Fibroblast of lung (primary cell): ENCODE measurements at places on chromosomes 13 and 19.

- DNase-seq, result peak; percentile 32
Measured at GRCh38 chr13:85586422-85586831, 212.8 kb downstream of the SLITRK6 start.

DNA sequence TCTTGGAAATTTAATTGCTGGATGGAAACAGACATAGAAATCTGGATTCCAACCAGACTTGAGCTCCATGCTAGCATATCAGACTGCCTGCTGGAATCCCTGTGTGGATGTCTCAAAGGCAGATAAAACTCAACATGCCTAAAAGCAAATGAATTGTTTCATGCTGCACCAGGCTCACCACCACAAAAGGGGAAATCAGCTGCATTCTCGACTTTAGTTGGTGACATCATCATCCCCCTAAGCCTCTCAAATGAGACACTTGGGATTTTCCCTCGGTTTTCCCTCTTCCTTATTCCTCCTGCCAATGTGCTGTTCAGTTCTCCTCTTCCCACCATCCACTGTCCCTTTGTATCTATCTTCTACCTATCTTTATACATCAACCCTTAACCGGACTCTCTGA lies 134.3 kb downstream of the ZDHHC20 start:
- no peak for DNase-seq

- DNase-seq, result no peak
Measured at GRCh38 chr13:49140910-49141611, 79.1 kb upstream of the MLNR start.

DNA sequence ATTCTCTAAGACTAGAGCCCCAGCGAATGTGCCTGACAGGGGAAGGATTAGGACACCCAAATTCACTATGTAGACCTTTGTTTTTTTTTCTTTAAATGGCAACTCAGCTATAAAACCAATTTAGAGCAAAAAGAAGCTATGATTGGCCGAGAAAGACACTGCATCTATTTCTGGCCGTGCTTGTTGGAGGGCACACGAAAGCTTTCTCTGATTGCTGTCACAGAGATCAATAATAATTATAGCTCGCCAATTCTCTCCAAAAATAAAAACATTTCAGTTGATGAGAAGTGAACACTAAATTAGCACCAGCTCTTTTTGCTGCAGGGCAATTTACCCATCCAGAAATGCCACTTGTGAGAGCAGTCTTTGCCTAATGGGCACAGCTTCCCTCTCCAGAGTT lies 31.2 kb downstream of the CBY2 start:
- no peak for DNase-seq

- DNase-seq, result no peak
Measured at GRCh38 chr13:44017756-44018309, 138.1 kb downstream of the LACC1 start.

- DNase-seq, result no peak
Measured at GRCh38 chr19:47437500-47437899, 18.2 kb upstream of the MEIS3 start.

GRCh38 chr19:49554701-49555181 lies 25.6 kb downstream of the NOSIP start:
- DNase-seq, result no peak

- no peak for DNase-seq
Measured at GRCh38 chr13:99998261-99998660, 16.7 kb downstream of the ZIC2 start.

DNA sequence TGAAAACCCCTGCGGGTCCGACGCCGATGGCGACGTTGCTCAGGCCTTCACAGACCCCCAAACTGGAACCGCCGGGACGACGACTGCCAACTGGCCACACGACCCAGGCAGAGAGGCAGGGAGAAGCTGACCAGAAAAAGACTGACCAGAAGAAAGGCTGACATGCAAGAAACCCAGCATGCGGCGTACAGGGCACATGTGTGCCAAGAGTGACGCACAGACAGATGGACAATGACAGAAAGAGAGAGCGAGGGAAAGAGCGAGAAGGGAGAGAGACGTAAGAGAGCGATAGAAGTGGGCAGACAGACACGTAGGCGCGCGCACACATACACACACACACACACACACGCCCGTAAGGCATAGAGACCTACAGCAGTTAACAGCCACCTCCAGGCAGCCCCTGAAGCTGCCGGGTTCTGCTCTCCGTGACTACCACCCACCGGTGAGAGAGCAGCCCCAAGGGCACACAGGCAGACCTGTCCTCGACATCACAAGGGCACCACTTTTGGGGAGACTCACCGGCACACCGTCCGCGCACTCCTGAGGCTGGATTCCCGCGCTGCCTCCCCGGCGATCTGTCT lies 67.2 kb upstream of the ZNF527 start:
- no peak for DNase-seq

- DNase-seq, result no peak
Measured at GRCh38 chr13:113551081-113552000, 33.2 kb upstream of the TFDP1 start.

- peak; percentile 62 for DNase-seq
Measured at GRCh38 chr13:97422118-97423054, 11.6 kb upstream of the RAP2A start.

GRCh38 chr19:40165362-40165937 lies 25.8 kb upstream of the MAP3K10 start:
- DNase-seq, result peak; percentile 27

GRCh38 chr19:30882411-30883005 lies 466.7 kb downstream of the TSHZ3 start:
- no peak for DNase-seq

DNA sequence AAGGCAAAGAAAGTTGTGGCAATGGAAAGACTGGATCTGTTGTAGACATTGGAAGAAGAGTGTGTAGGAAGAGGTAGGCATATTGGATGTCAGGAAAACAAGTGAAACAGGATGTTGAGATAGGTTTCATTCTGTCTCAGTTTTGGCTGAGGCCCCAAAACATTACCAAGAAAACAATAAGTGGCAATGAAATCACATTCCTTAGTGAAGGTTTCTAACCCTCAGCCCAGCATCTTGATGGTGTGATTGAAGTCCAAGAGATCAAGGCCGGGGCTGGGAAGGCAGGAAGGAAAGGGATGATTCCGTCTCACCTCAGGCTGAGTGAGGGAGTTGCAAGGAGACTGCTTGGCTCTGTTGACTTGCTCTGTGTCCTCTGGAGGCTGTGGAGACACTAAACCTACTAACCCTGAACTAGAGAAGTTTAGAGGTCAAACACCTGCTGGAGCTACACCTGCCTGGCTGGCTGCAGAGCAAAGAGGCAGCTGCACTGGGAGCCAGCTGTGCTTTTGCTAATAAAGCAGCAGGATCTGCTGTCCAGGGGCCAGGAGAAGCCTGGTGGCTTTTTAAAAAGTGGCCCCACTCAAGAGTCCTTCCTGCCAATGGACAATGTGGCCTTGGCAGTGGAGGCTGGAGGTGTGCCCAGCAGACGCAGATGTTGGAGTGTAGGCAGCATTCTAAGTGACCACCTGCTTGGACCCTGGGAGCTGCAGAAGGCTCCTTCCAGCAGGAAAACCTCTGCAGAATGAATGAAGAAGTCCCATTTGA lies 53.6 kb downstream of the DGKH start:
- peak; percentile 7 for DNase-seq

GRCh38 chr13:24269821-24270220 lies 39.6 kb upstream of the C1QTNF9 start:
- peak; percentile 13 for DNase-seq

DNA sequence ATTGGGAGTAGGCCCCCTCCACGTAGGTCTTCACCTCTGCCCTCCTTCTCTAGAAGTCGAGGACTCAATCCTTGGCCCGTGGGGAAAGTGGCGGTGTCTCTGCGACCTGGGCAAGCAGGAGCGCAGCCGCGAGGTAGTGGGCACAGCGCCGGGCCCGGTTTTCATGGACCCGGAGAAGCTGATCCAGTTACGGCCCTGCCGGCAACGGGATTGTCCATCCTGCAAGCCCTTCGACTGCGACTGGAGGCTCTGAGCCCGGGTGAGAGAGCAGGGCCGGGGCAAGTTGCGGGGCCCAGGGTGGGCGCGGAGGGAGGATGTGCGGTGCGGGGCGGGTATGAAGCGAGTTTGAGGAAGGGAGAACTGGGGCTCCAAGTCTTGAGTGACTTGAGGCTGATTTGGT lies 2.2 kb downstream of the THSD8 start:
- no peak for DNase-seq

DNA sequence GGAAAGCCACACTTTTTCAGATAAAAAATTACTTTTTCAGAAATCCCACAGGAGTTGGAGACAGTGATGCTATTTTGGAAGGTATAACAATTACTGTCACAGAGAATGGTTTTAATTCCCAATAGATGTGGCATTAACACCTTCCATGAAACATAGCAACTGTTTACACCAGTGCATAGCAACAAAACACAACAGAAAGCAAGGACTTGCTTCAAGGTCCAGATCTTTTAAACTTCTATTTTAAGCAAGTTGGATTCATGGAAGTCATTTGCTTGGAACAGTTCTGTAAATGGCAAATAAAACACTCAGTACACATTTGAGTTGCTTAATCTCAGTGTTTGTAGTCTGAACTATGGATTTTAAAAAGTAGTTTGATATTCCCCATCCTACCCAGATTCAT lies 385.9 kb upstream of the SPRY2 start:
- DNase-seq, result no peak

DNA sequence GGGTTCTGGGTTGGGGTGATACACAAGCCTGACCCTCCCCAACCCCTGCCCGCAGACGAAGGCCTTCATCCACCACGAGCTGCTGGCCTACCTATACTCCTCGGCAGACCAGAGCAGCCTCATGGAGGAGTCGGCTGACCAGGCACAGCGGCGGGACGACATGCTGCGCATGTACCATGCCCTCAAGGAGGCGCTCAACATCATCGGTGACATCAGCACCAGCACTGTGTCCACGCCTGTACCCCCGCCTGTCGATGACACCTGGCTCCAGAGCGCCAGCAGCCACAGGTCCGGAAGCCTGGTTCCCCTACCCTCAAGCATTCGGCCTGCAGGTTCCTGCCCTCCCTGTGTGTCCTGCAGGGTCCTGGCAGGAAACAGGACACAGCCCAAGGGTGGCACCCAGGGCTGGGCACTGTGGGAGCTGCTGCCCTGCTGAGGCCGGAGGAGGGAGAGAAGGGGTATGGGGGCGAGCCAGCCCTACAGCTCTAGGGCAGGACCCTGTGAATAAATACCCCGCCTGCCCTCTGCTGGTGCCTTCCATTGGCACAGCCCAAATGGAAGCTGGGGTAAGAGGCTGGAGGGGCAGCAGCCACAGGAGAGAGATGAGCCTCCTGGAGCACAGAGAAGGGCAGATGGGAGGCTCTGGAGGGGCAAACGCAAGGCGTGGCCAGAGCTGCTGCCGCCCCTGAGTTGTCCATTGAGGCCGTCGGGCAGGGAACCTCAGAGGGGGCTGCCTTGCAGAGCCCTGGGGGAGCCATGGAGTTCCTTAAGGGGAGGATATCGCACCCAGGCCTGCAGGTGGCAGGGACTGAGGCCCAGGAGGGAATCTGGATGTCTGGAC lies 6.8 kb downstream of the TMED1 start:
- DNase-seq, result no peak

GRCh38 chr13:29704648-29705047 lies 109.2 kb upstream of the SLC7A1 start:
- no peak for DNase-seq

GRCh38 chr13:51818781-51819511 lies 15.0 kb upstream of the DHRS12 start:
- peak; percentile 49 for DNase-seq

DNA sequence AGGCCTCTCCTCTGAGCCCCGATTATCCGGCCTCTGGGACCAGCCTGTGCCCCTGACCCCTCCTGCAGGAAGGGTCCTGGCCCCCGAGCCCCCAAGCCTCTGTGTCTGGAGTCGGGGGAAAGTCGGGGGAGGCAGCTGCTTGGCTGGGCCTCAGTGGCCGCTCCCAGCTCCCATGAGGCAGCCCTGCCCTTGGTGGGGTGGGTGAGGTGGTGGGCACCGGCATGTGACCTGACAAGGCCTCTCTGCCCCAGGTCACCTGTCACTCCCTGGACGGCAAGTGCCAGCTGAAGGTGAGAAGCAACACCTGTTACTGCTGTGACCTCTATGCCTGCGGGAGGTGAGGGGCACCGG lies 41.5 kb downstream of the TMEM255B start:
- DNase-seq, result no peak

- peak; percentile 60 for DNase-seq
Measured at GRCh38 chr19:56350416-56351045, 35.9 kb upstream of the ZSCAN5A start.

DNA sequence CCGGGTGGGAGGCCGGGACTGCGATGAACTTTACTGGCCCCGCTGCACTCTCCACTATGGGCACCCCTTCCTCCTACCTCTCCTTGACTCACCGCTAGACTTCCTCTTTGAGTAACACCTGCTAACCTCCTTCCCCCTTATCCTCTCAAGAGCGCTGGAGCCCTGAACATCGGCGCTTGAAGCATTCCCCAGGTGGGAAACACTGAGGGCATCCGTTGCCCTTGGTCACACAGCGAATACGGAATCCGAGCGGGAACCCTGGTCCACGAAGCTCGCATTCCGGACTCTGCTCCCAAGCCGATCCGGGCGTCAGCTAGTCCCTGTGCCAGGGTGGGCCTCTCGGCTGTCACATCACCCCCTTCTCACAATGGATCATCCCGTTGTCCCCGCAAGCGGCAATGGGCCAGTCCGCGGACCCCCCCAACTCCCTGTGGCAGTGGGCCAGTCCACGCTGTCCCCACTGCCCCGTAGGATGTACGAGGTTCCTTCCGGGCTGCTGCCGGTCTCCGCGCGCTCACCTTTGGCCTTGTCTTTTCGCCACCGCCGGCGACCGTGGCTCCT lies 4.2 kb downstream of the LIPE start:
- no peak for DNase-seq

DNA sequence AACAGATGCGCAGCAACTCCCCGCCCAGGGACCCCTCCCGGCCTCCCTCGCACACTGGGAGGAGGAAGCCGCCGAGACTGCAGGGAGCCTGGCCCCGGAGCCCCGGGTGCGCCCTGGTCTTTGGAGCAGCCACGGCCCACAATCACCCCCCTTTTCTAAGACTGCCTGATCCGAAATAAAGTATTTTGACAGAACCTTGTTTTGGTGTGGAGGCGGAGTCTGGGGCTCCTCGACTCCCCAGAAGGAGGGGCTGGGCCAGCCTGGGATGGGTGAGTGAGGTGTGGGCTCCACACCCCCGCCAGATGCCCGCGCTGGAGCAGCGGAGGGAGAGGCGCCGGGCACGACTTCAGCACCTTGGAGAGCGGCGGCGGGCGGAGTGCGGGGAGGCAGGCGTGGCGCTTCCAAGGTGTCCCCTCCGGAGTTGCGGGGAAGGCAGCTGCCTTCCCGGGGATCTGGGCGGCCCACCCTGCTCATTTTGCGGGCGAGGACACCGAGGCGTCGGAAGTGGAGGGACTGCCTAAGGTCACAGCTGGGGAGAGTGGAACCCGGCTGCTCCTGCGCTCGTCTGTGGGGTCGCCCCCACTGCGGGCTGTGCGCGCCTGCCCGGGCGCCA lies 9.4 kb downstream of the SIRT6 start:
- peak; percentile 30 for DNase-seq

DNA sequence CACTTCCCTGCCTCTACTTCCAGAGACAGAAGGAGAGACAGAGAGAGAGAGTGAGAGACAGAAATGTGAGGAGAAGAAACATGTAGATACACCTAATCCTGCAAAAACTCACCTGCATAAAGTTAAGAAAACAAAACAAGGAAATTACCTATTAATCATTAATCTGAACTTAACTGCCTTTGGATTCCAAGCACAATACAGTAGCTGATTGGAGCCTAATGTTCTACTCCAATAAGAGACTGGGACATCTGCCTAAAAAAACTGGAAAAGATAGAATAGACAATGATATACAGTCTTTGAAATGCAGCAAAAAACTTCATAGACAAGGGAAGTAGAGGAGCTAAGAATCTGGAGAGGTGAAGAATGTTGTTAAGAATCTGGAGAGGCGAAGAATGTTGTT lies 910.2 kb upstream of the SLC10A2 start:
- DNase-seq, result no peak
